ENCODE measurements at places on chromosomes 4 and X. TPM values are rescaled to one million over a fixed set of nuclear protein-coding genes. Genes with fewer than 3 reads are reported as not detected.

GRCh38 chr4:150828159-150828558 lies 186.9 kb downstream of the LRBA start:
- no peak for DNase-seq

DNA sequence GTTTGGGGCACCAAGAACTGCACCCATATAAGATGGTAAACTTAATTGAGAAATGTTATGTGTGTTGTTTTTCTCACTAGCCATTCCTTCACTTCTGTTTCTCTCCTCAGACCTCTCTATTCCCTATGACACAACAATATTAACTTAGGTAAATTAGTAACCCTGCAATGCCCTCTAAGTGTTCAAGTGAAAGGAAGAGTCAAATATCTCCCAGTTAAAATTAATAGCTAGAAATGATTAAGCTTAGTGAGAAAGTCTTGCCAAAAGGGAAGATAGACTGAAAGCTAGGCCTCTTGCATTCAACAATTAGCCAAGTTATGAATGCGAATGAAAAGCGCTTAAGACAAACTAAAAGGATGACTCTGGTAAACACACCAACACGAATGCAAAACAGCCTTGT lies 132.9 kb upstream of the KLF8 start:
- DNase-seq: no peak

- no peak for DNase-seq
Observed at GRCh38 chr4:35520059-35520458, 724.3 kb downstream of the ARAP2 start.

Gene DYNLT3
- 15.0 TPM for total RNA-seq

Gene TEX13D
- not detected for total RNA-seq

Gene C1QTNF7
- 0.94 TPM for total RNA-seq

Gene CLDN34
- total RNA-seq: not detected

Gene CXCL6
- total RNA-seq: 4.5 TPM

Gene NRK
- total RNA-seq: 0.94 TPM

Measured in heart left ventricle (tissue), 16 donors.